SIG-M5 (cell line): ENCODE measurements at places on chromosomes 1 and 21.

GRCh38 chr1:210750468-210750867, 383.5 kb downstream of the KCNH1 start:
- no peak for DNase-seq

GRCh38 chr1:160133990-160134770, 17.2 kb upstream of the ATP1A4 start:
- no peak for DNase-seq

GRCh38 chr1:175742790-175743459, 470 bp downstream of the TNR start:
- DNase-seq = no peak

GRCh38 chr1:31932491-31933316, 5.5 kb downstream of the PTP4A2 start:
- no peak for DNase-seq

- no peak for DNase-seq
These were observed 1.7 kb downstream of the TNFSF4 start for GRCh38 chr1:173205146-173206051.

DNA sequence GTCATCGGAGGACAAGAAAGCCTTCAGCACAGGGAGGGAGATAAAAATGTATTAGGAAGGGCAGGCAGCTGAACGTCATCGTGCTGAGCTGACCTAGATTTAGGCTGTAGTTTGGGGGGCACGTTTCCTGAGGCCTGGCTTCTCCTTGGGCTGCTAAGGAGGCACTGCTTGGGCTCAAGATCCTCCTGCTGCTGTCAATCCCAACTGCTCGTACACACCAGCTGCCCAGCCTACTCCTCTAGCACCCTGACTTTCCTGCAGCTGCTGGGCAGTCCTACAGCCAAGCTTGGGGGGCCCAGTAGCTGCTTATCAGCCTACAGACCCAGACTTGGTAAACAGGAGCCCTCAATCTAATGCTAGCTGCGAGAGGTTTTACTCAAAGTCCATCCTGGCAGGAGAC, 6.2 kb downstream of the TMEM35B start:
- DNase-seq = no peak

DNA sequence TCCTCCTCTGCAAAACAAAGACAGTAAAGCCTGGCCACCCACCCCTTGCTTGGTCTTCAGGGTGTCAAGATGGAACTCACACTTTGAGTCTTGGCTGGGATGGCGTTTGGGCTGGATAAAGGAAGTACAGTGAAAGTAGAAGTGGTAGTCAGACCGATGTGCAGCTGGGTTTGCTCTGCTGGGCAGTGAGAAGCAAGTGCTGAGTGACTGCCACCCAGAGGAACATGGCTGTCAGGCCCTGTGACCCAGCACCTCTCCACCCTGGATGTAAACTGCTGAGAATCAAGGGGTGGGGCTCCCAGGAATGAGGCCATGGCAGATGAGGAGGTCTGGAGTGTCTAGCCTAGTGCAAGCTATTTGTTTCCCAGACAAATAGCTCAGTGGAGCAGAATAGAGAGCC, 51.2 kb downstream of the POFUT2 start:
- no peak for DNase-seq

DNA sequence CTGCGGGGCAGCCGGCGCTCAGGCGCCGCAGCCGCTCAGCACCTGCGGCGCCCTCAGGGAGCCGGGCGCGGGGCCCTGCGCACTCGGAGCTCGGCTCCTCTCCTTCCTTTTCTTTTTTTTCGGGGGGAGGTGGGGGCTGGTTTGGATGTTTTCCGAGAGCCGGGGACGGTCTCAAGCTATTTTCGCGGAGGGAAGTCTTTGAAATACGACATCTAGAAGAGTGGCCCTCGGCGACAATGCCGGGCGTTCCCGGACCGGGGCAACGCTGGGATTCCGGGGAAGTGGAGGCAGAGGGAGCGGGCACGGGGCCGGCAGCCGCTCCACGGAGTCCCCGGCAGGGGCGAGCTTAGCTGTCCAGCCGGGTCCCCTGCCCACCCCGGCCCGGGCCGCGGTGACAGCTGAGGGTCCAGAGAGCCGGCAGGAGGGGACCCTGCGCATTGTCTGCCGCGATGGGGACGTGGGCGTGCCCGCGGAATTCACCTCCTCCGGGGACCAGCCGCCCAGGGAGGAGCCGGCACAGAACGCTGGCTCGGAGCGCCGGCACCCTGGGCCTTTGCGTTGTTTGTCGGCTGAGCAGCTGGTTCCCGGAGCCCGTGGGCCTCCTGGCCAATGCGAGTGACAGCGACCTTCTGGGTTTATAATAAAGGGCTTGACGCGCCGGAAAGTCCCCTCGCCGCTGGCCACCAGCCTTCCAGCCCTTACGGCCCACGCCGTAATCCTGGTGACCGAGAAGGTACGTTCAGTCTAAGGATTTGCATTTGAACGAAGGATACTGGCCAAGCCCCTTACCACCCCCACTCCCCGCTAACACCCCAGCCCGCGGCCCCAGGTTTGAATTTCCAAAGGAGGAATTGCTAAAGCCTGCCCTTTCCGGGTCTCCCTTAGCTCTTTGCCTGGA, 582 bp downstream of the SLC37A1 start:
- DNase-seq = no peak

GRCh38 chr1:44322367-44322766, 32.7 kb downstream of the ERI3 start:
- DNase-seq = no peak

- no peak for DNase-seq
These were observed 19.0 kb upstream of the L1TD1 start for GRCh38 chr1:62175568-62176179.

DNA sequence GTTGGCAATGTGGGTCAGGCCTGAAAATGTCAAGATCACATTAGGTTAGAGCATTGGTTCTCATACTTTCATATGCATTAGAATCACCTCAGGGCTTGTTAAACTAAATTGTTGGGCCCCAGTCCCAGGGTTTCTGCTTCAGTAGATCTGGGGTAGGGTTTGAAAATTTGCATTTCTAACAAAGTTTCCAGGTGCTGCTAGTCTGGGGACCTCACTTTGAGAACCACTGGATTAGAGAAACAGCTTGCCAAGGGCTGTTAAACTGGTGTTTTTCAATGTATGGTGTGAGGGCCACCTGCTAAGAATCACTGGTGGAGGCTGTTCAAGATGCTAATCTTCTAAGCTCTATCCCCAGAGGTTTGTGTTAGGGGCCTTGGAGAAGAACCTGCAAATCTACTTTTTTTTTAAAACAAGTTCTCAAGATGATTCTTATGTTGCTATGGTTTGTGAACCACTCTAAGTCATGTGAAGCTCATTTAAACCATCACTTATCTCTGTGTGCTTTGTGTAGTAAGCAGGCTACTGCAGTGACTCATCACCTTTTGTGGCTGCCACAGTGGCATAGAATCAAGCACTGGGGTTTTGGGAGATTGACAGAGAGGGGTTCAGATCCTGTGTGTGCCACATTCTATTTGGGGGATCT, 152.2 kb downstream of the S1PR1 start:
- no peak for DNase-seq

DNA sequence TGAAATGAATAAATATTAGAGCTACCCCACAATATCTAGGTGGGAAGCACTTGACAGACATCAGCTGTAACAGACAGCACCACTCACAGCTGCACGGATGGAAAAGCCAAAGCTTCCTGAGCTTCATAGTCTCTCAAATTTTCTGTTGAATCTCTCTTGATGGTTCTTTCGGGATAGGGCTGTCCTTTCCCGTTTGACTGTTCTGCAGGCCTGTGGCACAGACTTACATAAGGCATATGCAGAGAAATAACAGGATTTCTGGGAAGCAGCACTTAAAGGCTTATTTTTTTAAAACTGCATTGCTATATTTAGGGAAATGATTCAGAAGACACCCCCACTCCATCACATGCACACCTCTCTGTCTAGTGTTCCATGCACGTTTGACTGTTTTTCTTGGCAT, 77.5 kb downstream of the ZNF648 start:
- no peak for DNase-seq

GRCh38 chr1:24910751-24911650, 19.1 kb downstream of the RUNX3 start:
- DNase-seq = peak; percentile 21

DNA sequence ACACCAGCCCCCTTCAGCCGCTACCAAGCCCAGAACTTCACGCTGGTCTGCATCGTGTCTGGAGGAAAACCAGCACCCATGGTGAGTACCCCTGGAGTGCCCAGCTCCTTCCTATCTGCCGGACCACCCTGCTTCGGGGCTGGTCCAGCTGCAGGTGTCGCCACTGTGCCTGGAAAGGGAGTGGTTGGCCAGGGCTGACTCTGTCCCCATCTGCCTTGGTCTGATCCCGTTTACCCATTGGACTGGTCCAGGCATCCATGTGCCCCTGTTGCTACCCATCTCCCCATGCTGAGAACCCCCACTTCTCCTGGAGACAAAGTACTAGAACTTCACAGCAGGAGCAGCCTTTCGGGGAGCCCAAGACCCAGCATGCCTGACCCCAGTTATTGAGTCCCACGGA, 118.6 kb upstream of the KLHDC7A start:
- DNase-seq = no peak

DNA sequence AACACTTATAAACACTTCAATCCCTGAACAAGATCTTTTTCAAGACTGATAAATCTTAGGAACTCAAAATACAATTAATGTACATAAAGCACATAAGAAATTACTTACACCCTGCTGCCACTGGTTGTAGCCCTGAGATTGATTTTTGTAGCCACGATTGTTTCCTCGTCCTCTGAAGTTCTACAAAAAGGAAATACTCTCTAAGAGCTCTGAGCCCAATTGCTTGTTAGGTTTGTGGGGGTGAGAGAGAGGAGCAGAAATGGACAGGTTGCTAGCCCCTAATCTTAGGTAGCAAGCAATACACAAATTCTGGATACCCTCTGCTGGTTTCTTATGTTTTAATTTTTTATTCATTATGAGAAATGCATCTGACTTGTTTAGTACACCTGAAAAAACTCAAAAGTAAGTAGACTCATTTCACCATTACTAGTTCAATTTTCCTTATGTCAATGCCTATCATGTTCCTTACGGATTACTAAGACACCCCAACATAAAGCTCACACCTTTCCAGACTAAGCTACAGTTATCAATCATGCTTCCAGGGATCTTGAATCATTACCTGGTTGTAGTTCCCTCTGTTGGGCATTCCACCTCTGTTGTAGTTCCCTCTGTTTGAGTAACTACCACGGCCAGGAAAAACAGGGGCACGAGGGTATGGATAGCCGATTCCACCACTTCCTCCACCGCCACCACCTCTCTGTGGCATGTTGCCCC, 9.3 kb downstream of the HNRNPU start:
- no peak for DNase-seq

- DNase-seq = no peak
These were observed 344.3 kb downstream of the MATN1 start for GRCh38 chr1:30378991-30379581.

DNA sequence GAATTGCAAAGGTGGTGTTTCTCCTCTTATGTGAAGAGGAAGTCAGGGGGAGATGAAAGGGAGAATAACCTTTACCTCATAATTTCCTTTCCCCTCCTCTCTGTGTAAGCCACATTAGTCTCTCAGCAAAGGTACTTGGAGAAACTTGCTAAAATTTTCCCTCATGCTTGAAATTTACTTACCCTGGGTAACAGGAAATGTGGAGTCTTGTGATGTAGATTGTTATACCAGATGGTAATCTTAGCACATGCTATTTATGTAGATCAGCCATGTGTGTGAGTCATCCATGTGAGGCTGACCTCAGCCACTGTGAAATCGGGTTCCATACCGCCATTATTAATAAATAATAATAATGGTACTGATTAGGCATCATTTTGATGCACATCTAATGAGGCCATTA, 128.4 kb downstream of the TGFB2 start:
- DNase-seq = no peak

GRCh38 chr1:180254496-180254819, 24.4 kb downstream of the LHX4 start:
- no peak for DNase-seq

- DNase-seq = no peak
These were observed 1.9 kb downstream of the CHIT1 start for GRCh38 chr1:203227371-203228083.

DNA sequence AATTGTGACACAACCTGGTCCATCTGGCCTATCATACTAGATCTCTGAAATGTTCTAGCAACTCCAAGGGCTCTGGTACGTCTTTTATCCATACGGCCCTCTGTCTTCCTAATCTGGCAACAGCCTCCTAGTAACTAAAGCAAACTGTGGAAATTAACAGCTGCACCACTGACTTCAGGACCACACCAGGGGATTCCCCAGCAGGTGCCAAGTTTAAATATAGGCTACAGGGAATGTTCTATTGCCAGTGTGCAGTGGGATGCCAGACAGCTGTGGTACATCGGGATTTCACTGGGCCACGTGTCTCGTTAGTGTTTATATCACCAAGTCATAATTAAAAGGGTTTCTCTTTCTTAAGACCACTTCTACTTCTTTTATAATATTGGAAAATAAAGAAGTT, 94.3 kb downstream of the RGS2 start:
- DNase-seq = no peak

- DNase-seq = no peak
These were observed 464 bp downstream of the ACBD6 start for GRCh38 chr1:180501865-180502360.

DNA sequence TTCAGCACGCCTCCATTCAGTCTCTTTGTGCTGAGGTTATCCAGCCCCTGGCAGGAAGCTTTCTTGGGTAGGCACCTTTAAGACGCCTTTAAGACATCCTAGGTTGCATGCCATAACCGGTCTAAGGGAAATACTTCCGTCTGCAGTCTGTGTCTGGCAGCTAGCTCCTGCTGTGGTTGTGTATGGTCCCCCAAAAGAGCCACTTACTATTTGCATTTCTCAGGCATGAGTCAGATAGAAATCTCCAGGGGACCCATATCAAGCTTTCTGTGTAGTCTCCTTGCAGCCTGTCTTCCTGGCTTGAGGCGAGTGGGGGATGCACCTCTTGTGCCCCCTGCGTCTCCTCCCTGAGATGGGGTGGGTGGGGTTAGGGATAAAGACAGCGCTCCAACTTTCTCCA, 10.0 kb upstream of the RYR2 start:
- no peak for DNase-seq

DNA sequence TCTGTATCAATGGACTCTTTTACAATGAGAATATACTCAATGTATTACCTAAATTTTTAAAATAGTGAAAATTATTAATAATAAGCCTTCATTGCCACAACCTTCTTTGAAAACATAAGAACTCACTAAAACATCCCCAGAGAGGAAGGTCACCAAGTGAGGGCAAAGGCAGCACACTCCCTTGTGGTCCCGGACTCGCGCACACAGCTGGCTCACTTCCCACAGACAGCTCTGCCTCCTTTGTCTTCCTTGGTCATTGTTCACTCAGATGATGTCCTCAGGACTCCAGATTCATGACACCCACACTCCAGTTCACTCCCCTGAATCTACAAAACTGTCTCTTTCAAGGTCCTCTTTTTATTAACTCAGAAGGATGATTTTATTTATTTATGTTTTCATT, 19.2 kb upstream of the UBR4 start:
- DNase-seq = no peak
